Activated CD8-positive, alpha-beta memory T cell treated with anti-CD3 and anti-CD28 coated beads for 48 hours (primary cell): ENCODE measurements at places on chromosomes 3 and 15.

DNA sequence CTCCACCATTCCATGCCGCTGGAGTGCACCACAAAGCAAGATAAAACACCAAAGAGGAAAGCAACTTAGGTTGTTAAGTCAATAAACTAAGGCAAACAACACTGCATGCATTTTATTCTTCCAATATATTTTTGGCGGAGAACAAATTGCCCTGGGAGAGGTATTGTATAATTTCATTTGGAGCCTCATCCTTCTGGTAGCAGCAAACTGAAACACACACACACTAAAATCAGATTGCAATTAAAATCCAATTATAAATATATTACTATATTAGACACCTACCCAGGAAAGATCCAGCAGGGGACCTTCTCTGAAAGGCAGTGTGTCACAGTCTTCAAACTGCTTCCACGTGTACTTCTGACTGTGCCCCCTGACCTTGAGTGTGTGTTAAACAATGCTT is 102.3 kb downstream of the RORA start:
- DNase-seq, result no peak

DNA sequence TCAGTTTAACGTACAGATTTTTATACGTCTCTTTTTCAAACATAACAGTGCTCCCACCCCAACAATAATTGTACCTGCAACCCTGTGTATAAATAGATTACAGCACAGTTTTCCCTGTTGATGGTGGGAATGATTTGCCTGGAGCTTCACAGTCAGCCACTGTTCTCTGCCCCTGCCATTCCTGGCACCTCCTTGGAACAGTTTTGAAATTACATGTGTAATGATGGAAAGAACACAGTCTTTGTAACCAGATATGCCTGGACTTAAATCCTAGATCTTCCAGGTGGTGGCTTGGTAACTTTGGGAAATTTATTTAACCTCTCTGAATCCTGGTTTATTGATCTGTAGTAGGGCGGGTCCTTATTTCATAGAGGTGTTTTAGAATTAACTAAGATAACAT is 27.0 kb downstream of the CRYBG3 start:
- DNase-seq, result no peak

DNA sequence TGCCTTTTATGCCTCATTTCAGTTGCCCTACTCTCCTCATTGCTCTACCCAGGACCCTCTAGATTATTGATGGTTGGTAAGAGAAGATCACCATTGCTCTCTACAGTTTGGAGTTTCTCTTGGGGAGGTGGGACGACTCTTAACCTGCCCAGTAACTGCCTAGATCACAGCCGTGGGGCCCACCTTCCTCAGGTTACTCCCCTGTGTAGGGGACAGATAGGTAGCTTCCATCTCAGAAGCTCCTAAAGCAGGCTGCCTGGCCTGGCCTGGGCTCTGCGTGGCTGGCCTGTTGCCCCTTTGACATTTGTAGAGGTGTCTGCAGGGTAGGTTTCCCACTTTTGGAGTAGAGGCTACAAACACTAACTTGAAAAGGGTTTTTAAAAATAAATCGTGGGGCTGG is 42.7 kb downstream of the TRIM71 start:
- no peak for DNase-seq

GRCh38 chr15:82799183-82799841 is 6.6 kb downstream of the FSD2 start:
- no peak for DNase-seq

- DNase-seq, result no peak
Measured at GRCh38 chr3:126130981-126131745, 47.2 kb upstream of the SLC41A3 start.

- no peak for DNase-seq
Measured at GRCh38 chr3:130465521-130465920, 51.5 kb upstream of the COL6A6 start.

DNA sequence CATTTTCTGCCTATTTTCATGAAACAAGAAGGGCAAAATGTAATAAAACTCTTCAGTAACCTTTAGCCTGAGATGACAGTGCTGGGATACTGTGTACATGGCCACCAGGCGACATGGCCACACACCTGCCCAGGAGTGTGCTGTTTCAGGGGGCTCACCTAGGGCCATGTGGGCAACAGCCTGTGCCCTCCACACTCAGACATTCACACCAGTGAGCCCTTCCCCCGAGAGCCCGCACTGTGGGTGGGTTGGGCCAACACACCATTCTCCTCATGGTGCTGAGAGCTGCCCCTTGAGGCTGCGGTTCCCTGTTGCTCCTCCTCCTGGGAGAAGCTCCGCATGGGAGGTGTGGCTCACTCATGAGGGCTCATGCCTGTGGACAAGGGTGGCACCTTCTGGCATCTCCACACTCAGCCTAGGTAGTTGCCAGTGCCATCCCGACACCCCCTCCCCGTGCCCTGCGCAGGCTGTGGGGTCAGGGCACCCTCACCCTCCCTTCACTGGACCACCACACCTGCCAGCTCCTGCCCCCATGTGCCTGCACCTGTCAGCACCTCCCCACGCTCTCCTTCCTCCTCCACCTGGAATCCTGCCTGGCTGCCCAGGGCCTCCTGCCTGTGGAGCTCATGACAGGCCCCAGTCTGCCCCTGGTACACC is 19.7 kb downstream of the OCA2 start:
- no peak for DNase-seq

DNA sequence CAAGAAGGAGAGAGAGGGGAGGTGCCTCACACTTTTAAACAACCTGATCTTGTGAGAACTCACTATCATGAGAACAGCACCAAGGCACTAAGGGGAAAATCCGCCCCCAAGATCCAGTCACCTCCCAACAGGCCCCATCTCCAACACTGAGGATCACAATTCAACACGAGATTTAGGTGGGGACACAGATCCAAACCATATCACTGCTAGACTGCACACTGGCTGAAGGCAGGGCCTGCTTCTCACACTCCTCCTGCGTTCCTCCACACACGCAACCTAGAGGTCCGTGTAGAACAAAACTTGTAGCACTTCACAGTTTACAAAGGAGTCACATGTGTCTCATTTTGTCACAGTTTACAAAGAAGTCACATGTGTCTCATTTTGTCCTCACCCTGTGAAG is 97.8 kb downstream of the DAPK2 start:
- DNase-seq, result no peak

DNA sequence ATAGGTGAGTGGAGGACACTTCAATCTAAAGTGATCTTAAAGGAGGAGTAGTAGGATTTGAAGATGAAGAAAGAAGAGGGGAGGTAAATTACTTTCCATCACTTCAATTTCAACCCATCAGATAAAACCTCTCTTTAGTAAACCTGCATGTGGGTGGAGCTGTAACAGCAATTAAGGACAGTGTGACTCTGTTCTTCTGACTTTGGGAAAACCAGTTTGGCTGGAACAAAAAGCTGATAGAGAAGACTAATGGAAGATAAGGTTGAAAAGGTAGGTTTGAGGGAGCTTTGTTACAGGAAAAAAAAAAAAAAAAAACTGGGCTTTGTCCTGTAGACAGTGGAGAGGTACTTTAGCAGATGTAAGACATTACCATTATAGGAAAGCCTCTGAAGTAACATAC is 4.5 kb upstream of the GSK3B start:
- no peak for DNase-seq

DNA sequence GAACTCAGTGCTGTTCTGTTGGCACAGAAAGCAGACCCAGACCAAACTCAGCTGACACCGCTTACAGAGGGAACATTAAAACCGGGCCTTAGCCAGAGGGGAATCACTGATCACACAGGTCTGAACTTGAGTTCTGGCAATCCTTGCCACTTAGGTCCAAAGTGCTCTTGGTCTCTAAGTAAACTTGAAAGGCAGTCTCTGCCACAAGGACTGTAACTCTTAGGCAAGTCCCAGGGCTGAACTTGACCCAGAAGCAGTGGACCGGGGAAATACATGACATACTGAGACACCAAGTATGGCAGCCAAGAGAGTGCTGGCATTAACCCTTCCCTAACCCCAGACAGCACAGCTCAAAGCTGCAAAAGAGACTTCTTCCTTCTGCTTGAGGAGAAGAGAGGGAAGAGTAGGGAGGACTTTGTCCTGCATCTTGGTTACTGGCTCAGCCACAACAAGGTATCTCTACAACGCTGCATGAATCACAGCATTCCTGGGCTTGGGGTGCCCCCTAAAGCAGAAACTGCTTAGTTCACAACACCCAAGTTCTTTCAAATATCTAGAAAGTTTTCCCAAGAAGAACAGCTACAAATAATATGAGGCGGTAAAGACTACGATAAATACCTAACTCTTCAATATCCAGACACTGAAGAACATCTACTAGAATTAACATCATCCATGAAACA is 32.5 kb downstream of the NAALADL2 start:
- no peak for DNase-seq

DNA sequence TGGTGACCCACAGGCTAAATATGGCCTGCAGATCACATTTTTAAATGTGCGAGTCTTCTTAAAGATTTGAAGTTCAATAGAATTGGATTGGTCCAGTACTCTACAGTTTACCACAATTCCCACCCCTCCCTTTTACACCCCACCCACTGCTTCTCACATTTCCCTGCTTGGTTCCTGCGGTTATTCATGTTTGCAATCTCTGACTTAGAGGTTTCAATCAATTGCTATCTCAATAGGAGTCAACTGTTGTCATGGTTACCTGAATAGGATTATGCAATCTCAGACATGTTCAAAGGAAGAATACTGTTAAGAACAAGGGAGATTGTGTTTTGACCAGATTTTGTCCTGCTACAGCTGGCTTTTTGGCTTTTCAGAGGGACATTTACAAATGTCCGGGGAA is 4.9 kb upstream of the C3orf49 start:
- no peak for DNase-seq

GRCh38 chr3:30661098-30661873 is 54.9 kb downstream of the TGFBR2 start:
- no peak for DNase-seq

DNA sequence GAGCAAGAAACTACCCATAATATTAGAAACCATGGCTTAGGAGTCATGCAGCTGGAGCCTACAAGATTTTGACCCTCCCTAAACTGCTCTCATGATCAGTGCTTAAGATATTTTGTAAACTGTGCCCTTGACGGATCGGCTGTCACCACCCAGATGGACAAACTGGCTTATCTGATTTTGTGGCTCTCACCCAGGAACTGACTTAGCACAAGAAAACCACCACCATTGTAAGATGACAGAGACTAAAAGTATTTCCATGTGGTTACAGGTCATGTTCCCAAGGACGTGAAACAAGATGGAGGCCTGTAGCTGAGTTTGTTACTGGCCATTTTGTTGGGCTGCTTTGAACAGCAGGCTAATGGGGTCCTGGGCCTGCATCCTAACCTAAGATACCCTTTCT is 940.9 kb downstream of the OTOL1 start:
- DNase-seq, result no peak

DNA sequence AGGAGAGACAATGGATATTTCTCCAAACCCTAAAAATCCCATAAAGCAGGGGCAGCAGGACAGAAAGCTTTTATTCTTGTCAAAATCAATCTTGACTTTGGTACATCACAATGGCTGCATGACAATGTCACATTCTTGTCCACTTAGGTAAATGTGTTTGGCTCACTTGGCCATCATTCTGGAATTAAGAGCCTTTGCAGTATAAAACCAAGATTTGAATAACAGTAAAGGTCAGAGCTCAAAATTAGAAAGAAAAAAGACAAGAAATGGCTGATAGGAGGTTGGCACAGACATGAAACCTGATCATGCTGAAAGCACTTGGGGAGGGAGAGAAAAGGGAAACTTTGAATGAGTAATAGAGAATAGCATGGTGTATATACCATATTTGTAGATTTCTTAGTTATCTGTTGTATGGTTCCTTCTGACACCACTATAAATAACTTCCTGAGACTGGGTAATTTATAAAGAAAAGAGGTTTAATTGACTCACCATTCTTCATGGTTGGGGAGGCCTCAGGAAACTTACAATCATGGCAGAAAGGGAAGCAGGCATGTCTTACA is 158.5 kb upstream of the SGO1 start:
- DNase-seq, result no peak

DNA sequence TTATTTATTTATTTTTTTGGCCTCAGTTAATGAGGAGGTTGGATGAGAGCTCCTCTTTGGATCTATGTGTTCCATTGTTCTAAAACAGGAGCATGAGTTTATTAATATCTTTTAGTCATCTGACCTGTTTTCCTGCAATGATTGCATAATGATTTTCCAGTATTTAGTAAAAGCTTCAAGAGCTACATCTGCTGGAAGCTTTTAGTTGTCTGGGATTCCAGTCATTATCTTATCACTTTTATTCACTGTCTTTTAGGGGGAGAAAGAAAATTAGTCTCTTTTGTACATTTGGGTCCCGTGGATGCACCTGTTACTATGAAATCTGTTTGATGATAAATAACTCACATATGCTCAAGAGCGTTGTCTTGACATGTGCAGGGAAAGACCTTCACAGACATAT is 1270.0 kb downstream of the ROBO1 start:
- DNase-seq, result no peak

DNA sequence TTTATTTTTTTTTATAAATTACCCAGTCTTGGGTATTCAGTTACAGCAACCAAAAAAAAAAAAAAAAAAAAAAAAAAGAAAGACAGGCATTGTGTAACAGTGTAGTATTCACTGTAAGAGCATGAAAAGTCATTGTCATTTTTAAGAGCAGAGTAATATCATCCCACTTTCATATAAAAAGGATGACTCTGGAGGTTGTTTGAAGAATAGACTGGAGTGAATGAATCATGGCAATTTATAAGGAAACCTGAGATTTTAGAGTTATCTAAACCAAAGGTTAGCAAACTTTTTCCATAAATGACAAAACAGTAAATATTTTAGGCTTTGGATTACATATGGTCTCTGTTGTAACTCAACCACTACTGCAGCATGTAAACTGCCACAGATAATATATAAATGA is 794.9 kb downstream of the NTRK3 start:
- DNase-seq, result no peak

DNA sequence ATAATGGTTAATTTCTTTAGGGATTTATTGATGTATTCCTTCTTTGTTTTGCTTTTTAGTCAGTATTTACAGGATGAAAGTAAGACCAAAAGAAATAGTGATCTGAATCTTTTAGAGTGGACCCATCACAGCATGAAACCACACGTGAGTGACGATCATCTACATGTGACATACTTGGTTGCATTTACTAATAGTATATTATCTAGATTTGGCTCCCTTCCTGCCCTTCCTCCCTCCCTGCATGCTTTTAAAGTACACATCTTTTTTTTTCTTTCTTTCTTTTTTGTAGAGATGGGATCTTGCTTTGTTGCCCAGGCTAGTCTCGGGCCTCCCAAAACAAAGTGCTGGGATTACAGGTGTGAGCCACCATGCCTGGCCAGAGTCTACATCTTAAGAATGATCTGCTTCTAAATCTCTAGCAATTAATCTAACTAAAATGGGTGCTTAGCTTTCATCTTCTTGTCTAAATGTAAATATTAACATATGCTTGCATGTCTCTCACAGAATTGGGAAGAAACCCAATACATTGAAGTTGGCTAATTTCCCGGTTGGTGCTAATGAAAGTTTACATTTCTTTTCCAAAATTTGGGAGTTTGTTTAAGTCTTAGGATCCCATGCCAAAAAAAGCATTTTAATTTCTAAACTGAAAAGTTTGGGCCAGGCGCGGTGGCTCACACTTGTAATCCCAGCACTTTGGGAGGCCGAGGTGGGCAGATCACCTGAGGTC is 38.0 kb downstream of the SENP2 start:
- no peak for DNase-seq

- no peak for DNase-seq
Measured at GRCh38 chr3:122318620-122319019, 6.4 kb upstream of the CSTA start.

- DNase-seq, result no peak
Measured at GRCh38 chr3:101154401-101154800, 161.2 kb upstream of the ABI3BP start.

GRCh38 chr15:73748730-73749129 is 4.4 kb downstream of the INSYN1 start:
- DNase-seq, result no peak
